ENCODE measurements at places on chromosomes 2 and 18.

DNA sequence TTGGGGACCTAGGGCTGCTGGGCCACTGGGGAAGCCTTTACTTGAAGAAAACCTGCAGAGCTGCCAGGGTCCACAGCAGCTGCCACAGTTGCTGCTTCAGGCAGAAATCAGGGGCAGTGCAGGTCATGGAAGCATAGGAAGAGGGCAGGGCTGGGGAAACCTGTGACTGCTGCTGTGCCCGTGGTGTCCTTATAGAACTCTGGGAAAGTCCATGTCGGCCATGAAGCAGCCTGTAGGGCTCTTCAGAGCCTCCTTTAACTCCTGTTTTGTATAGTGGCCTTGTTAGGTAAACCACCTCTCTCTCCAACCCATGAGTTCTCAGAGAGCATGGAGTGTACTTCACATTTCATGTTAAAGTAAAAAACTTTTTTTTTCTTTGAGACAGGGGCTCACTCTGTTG lies 62.1 kb downstream of the SMAD4 start:
- DNase-seq: no peak

DNA sequence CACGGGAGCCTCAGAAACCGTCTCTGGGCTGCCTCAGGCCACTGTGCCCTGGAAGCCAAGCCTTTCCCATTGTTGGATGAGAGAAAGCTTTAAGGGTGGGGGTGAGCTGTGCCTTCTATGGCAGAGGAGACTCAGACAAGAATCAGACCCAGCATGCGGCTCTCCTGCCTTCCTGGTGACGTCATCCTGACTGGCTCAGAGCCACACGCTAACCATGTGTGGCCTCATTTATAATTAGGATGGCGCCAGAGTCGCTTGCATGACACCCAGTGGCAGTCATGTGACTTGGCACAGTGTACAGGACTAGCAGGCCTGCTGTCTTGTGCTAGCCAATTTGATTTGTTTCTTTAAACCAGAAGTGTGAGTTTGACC lies 99.1 kb downstream of the SH3BP4 start:
- DNase-seq: peak; percentile 94

DNA sequence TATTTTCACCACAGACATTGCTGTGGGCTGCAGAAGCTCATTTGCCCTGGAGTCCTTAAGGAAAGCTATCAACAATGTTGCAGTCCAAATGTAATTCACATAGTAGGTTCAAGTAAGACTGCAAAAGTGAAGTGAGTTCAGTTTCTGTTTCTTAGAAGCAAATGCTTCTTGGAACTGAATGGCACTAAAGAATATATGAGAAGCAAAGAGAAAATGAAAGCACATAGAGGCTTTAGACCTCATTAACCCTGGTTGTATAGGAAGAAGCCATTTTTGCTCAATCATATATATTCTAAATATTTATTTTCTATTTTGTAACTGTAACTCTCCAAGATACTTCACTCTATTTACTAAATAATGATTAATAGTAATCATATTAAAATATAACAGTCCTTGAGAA lies 292.0 kb downstream of the ZNF804A start:
- no peak for DNase-seq

GRCh38 chr2:223522796-223523195 lies 79.4 kb downstream of the SCG2 start:
- DNase-seq: no peak

- no peak for DNase-seq
Observed at GRCh38 chr2:191125646-191126045, 25.1 kb downstream of the STAT4 start.

- no peak for DNase-seq
Observed at GRCh38 chr2:226159875-226160479, 639.6 kb downstream of the IRS1 start.

Measured in dermis blood vessel endothelial cell (primary cell).